ENCODE measurements at places on chromosomes 7 and 10.
A peak's percentile ranks its signal among the peaks of the same experiment; 100 is the strongest.

DNA sequence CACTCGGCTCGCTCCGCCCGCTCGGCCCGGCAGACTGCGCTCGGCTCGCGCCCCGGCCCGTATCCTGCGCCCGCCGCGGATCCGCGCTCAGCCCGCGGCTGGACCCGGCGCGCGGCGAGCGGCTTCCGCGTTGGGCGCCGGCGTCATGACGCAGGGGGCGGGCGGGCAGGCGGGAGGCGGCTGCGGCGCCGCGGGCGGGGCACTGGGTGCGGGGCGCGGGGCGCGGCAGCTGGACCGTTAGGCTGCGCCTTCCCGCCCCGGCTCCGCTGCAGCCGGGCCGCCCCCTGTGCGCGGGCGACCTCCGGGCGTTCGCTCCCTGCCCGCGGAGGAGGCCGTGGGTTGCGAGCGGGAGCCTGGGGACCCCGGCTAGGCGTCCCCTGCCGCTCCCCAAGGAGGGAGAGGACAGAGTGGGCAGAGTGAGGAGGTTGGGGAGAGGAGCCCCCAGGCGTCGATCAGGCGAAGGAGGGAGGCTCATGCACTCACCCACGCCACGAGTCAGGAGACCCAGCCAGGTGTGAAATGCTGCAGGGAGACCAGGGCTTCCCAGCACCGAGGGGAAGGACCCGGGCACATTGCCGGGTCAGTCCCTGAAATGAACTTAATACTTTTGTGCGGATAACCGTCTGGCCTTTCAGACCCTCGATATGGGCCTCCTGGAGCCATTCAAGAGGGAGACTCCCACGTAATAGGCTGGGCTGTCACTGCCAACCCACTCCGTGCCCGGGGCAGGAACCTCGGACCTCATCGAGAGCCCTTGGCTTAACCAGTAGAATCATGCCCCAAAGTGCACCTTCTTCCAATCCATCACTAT is at the start of gene PIP4K2A:
Gene PIP4K2A (minus strand): TSS at position 100 of the 811 bp plus-strand sequence. CDS start 252 bp downstream, outside the sequence.
- DNase-seq, result peak; percentile 82

GRCh38 chr7:142153400-142153799 is 41.9 kb downstream of the MGAM2 start:
- peak; percentile 18 for DNase-seq

- no peak for DNase-seq
Measured at GRCh38 chr7:79854621-79855020, 280.0 kb upstream of the GNAI1 start.

- no peak for DNase-seq
Measured at GRCh38 chr10:76552091-76552873, 1085.3 kb downstream of the KCNMA1 start.

DNA sequence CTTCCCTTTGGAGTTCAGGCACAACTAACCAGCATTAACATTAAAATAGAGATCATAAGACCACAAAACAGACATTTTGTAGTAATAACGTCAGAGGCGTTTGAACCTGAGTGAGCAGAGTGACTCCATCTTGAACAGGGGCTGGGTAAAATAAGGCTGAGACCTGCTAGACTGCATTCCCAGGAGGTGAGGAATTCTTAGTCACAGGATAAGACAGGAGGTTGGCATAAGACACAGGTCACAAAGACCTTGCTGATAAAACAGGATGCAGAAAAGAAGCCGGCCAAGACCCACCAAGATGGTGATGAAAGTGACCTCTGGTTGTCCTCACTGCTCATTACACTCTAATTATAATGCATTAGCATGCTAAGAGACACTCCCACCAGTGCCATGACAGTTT is 493.2 kb upstream of the AUTS2 start:
- no peak for DNase-seq

Measured in ELR (cell line).